ENCODE measurements at places on chromosomes 16 and 17.

GRCh38 chr17:11899537-11899942 lies 97.7 kb downstream of the ZNF18 start:
- no peak for DNase-seq

- peak; percentile 58 for DNase-seq
These were observed 36.6 kb upstream of the RBFOX3 start for GRCh38 chr17:79647456-79647915.

- no peak for DNase-seq
These were observed 34.6 kb downstream of the ERN1 start for GRCh38 chr17:64095144-64095882.

DNA sequence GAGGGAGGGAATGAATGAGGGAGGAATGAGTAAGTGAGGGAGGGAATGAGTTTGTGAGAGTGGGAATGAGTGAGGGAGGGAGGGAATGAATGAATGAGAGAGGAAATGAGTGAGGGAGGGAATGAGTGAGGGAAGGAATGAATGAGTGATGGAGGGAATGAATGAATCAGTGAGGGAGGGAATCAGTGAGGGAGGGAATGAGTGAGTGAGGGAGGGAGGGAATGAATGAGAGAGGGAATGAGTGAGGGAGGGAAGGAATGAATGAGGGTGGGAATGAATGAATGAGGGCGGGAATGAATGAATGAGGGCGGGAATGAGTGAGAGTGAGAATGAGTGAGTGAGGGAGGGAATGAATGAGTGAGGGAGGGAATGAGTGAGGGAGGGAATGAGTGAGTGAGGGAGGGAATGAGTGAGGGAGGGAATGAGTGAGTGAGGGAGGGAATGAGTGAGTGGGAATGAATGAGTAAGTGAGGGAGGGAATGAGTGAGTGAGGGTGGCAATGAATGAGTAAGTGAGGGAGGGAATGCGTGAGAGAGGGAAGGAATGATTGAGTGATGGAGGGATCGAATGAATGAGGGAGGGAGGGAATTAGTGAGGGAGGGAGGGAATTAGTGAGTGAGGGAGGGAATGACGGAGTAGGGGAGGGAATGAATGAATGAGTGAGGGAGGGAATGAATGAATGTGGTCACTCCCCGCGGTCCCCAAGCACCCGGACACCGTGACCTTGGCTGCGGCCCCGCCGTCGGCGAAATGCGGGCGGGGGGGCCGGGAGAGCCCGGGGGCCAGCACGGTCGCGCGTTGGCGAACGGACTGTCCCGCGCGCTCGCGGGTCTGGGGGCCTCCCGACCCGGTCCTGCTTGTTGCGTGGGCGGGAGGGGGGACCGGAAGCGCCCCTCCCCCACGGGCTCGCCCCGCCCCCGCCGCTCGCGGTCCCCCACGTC lies 1.1 kb upstream of the UBE2I start:
- DNase-seq, result no peak

- no peak for DNase-seq
These were observed 3.4 kb downstream of the NOD2 start for GRCh38 chr16:50696575-50697420.

DNA sequence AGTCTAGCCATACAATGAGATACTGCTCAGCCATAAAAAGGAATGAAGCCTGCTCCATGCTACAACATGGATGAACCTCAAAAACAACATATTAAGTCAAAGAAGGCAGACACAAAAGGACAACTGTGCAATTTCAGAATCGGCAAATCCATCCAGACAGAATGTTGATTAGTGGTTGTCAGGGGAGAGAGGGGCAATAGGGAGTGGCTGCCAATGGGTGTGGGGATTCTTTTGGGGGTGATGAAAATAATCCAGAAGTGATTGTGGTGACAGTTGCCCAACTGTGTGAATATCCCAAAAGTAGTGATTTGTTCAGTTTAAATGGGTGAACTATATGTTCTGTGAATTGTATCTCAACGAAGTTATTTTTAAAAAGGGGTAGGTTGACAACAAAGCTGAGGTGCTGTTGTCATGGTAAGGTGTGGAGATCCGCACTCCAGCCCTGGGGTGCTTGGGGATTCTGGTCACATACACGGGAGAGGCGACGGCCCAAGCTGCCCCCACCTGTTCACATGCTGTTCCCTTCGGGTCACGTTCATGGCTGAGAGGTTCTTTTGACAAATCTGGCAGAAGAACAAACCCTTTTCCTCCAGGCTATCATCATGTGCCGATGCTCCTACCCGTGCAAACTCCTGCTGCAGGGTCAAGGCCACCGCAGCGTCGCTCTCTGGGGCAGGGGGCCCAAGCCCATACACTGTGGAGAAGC lies 9.6 kb downstream of the SLX4 start:
- DNase-seq, result no peak

Measured in type B pancreatic cell (in vitro differentiated cells).